Nephron progenitor cell (in vitro differentiated cells): ENCODE measurements at places on chromosomes 11 and 22.
A peak's percentile ranks its signal among the peaks of the same experiment; 100 is the strongest.

GRCh38 chr11:19921976-19922688 lies 209.5 kb downstream of the NAV2 start:
- no peaks in the 10 kb centered on the region for H3K27me3 ChIP-seq
- no peak overlapping the region for H3K27ac ChIP-seq
- no peak for DNase-seq
- no peak overlapping the region for H3K4me3 ChIP-seq
- H3K36me3 ChIP-seq = peaks cover 4% of the 10 kb centered on the region
- no peaks in the 10 kb centered on the region for H3K4me1 ChIP-seq

- peaks cover 8% of the 10 kb centered on the region for H3K36me3 ChIP-seq
- peaks cover 21% of the 10 kb centered on the region for H3K4me1 ChIP-seq
- H3K4me3 ChIP-seq = peak overlapping the region; percentile 65
- DNase-seq = no peak
These were observed 1.9 kb downstream of the CLDN5 start for GRCh38 chr22:19522190-19522880.

DNA sequence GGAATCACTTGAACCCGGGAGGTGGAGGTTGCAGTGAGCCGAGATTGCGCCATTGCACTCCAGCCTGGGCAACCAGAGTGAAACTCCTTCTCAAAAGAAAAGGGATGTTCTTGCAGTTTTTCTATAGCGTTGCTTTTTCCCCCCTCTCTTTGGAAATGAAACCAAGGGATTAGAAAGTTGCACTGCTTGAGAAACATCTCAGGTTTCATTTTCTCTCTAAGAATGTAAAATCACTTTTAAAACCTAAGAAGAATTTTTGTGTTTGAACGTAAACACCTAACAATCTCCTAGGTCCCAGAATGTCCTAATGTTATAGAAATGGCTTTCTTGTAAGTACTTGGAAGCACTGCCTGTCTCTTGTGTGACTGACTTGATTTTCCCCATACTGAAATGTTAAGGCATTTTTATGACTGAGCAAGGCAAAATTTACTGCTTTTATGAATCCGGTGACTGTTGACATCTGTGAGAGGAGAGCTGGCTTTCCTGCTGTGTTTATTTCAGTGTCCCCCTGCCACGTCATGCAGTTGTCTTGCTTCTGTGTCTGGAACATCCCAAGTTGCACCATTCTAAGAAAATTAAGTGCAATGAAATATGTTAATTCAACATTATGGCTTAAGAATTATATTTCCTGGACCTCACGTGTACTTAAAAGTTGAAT lies 37.7 kb downstream of the NF2 start:
- H3K27me3 ChIP-seq = peaks cover 4% of the 10 kb centered on the region
- peaks cover 56% of the 10 kb centered on the region for H3K36me3 ChIP-seq
- peaks cover 17% of the 10 kb centered on the region for H3K4me1 ChIP-seq

- H3K36me3 ChIP-seq = peaks cover 19% of the 10 kb centered on the region
- H3K4me3 ChIP-seq = peak overlapping the region; percentile 73
- H3K27me3 ChIP-seq = peaks cover 13% of the 10 kb centered on the region
These were observed 640 bp upstream of the ZDHHC8 start for GRCh38 chr22:20130731-20131596.

GRCh38 chr11:103368145-103368544 lies 258.9 kb downstream of the DYNC2H1 start:
- H3K36me3 ChIP-seq = peaks cover 20% of the 10 kb centered on the region
- H3K27ac ChIP-seq = no peak overlapping the region
- no peaks in the 10 kb centered on the region for H3K4me1 ChIP-seq
- DNase-seq = no peak
- H3K4me3 ChIP-seq = no peak overlapping the region

- H3K4me1 ChIP-seq = peaks cover 41% of the 10 kb centered on the region
- H3K27me3 ChIP-seq = peaks cover 6% of the 10 kb centered on the region
- no peak overlapping the region for H3K27ac ChIP-seq
- peak; percentile 41 for DNase-seq
These were observed 607 bp upstream of the ZNF70 start for GRCh38 chr22:23751441-23751996.

- no peak overlapping the region for H3K27ac ChIP-seq
- peaks cover 56% of the 10 kb centered on the region for H3K4me1 ChIP-seq
- peaks cover 42% of the 10 kb centered on the region for H3K27me3 ChIP-seq
- no peaks in the 10 kb centered on the region for H3K36me3 ChIP-seq
- H3K4me3 ChIP-seq = peak overlapping the region; percentile 84
These were observed 1.3 kb upstream of the ZFTA start for GRCh38 chr11:63769714-63770455.

GRCh38 chr11:75823946-75824345 lies 8.9 kb downstream of the UVRAG start:
- H3K27ac ChIP-seq = no peak overlapping the region
- H3K36me3 ChIP-seq = peaks cover 16% of the 10 kb centered on the region
- no peak overlapping the region for H3K4me3 ChIP-seq
- peaks cover 22% of the 10 kb centered on the region for H3K4me1 ChIP-seq

DNA sequence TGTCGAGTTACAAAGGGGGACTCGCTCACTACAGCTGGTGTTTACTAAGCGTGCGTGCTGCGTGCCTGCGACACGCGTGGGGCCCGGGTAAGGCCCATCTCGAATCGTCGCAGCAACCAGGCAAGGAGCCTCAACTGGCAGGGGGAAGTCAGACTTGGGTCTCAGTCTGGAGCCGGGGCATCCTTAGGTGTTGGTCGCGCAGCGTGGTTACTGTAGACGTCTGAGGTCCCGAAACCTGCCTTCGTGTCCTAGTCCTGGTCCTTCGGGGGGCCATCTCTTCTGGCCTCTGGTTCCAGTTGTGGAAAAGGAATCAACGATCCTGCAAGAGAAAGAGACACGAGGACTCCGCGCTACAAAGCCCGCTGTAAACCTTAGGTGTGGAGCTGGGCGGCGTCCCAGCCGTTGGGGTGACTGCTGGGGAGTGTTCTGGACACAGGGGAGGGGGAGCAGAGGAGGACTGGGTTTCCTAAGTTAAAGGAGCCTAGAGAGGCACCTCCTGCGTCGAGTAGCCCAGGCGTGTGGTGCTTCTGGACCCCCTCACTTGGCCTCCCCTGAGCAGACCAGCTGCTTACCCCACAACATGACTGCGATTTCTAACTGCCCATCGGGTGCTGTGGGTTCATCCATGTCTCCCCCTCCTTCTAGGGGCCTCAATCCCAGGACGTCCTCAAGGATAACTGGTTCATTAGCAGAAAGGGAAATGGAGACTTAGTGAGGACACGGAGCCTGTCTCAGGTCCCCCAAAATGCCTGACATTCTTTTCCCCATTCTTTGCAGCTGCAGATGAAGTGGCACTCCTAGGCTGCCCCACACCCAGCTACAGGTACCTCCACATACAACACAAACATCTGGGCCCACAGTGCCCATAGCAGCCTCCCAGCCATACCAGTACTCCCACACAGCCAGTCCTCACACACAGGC lies 4.9 kb upstream of the WNT11 start:
- no peak overlapping the region for H3K27ac ChIP-seq
- no peaks in the 10 kb centered on the region for H3K36me3 ChIP-seq
- no peak for DNase-seq

DNA sequence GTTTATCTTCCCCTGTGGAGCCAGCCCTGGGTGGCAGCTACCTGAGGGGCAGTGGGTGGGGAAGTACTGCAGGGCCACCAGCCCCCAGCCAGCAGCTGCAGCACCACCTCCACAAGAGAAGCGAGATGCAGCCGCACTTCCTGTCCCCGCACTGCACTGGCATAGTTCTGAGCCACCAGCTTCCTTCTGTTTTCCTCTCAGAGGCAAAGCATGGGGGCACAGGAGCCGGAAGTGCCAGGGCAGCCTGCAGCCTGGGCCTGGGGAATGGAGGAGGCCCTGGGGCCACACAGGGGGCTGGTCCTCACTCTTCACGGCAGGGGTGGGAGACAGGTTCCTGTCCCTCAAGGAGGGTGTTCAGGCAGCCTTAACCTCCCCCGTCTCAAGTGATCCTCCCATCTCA lies 11.9 kb upstream of the SH3BP1 start:
- H3K36me3 ChIP-seq = peaks cover 11% of the 10 kb centered on the region
- no peak overlapping the region for H3K4me3 ChIP-seq
- H3K27me3 ChIP-seq = no peaks in the 10 kb centered on the region
- DNase-seq = no peak
- peak overlapping the region; percentile 97 for H3K27ac ChIP-seq

GRCh38 chr11:57237204-57237681 lies at the start of gene APLNR:
Gene APLNR, minus strand, starts transcription at chr11:57237250. Its CDS starts 246 bp downstream, at chr11:57237004.
- H3K4me1 ChIP-seq = peaks cover 97% of the 10 kb centered on the region
- peak within 1 kb of the TSS; percentile 76 for H3K4me3 ChIP-seq
- peaks cover 3% of the 10 kb centered on the region for H3K27me3 ChIP-seq
- peak within 1 kb of the TSS; percentile 49 for H3K27ac ChIP-seq
